Activated T-cell treated with anti-CD3 and anti-CD28 coated beads, Interleukin-2, amount 50 U/mL, for 48 hours (primary cell): ENCODE measurements at places on chromosomes 5 and 9.

DNA sequence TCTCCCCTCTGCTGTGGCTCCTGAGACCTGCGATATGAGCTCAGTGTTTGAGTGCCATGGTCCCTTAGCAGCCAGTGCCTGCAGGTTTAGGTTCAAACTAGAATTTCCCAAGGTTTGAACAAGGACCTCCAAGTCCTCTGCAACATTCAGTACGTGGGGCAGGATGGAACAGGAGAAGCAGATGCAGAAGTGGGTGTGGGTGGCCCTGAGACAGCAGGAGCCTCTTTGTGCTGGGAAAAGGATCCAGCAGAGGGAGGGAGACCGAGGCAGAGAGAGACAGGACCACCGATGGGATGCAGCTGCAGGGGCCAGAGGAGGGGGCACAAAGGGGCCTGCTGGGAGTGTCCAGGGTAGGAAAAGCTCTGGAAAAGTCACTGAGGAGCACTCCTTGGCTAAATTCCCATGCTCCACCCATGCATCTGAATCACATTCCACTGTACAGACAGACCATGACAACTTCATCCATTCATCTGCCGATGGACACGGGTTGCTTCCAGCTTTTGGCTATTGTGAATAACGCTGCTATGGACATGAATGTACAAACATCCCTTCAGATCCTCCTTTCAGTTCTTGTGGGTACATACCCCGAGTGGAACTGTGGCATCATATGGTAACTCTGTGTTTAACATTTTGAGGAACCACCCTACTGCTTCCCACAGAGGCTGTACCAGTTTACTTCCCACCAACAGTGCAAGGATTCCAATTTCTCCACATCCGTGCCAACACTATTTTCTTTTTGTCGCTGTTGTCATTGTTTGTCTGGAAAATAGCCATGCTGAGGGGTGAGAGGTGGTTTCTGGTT, 26.7 kb upstream of the SUSD3 start:
- no peak for DNase-seq

- no peak for DNase-seq
These were observed 104.5 kb upstream of the LHFPL2 start for GRCh38 chr5:78753093-78753531.

DNA sequence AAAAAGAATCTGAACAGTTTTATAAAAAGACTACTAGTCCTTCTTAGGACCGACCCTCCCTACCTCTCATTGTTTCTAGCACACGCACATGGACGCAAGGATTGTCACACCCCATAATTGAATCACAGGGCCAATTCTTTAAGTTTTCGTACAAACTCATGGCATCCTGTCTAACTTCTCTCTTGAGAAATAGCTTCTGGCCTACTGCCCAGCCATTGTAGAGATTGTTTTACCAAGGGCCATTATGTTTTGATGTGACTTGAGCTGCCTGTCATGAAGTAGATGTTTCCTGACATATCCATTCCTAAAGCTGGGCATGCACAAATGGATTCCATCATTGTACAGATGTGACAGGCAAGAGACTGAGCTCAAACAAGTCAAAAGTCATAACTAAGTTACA, 1672.1 kb upstream of the C9orf72 start:
- no peak for DNase-seq

- no peak for DNase-seq
These were observed 101.1 kb upstream of the GNAQ start for GRCh38 chr9:78132701-78133058.

- DNase-seq, result no peak
These were observed 266.4 kb upstream of the ANKRD55 start for GRCh38 chr5:56499491-56499890.

DNA sequence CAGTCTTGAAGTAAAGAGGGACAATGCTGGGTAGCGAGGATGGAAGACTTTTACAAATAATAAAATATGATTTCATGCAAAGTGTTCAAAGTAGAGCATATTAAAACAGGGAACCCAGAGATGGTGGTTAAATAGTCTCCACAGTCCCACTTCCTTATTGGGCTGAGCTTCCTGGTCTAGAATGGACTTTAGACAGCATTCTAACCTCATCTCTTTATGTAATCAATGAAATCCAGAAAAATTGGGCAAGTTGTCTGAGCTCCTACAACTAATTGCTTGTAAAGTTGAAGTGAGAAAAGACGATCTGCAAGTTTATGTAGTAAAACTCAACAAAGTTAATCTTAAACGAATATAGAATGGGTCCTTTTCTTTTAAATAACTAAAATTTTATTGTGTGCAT, 328.9 kb downstream of the PJA2 start:
- DNase-seq, result no peak

DNA sequence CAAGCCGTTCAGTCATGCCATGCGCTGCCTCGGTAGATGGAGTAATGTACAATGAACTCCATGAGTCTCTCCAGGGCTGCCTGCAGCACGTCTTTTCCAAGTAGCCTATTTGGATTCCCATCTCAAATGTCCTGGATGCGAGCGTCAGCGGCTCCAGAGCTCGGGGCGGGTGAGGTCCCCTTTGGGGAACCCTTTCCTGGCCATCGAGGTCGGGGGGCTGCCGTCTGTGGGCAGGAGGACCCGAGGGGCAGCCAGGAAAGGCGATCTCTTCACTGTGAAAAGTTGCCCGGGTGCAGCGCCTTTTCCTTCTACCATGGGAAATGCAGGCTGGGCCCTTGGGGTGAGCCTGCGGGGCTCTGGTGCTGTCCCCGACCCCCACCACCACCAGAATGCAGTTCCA, 36.9 kb upstream of the FCN2 start:
- no peak for DNase-seq

DNA sequence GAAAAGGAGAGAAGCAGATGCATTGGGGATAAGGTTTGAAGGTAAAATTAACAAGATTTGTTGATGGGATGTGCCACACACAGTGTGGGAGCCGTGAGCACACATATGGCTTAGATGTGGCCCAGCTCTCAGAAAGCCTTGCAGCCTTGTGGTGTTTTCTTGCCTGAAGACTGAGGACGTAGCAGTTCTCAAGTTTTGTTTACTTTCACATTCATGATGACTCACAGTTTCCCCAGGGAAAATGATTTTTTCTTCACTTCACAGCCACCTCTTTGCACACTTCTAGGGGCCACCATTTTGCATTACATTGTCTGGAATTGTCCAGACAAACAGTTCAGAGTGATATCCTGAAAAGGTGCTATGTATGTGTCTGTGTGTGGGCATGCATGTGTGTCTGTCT, 126.2 kb downstream of the BASP1 start:
- DNase-seq, result no peak
